Heart right ventricle (tissue), 16 donors: ENCODE measurements at places on chromosomes 5 and 9. TPM values are rescaled to one million over a fixed set of nuclear protein-coding genes. Genes with fewer than 3 reads are reported as not detected.
A peak's percentile ranks its signal among the peaks of the same experiment; 100 is the strongest.

GRCh38 chr5:112576298-112576925 is 157.3 kb upstream of the EPB41L4A start:
- peak; percentile 26 for DNase-seq

- no peak for DNase-seq
Observed at GRCh38 chr5:132233081-132233480, 5.4 kb upstream of the P4HA2 start.

The SPATA6L gene
- 1.5 TPM for total RNA-seq

- DNase-seq = no peak
Observed at GRCh38 chr9:69204849-69205248, 30.8 kb downstream of the TJP2 start.

DNA sequence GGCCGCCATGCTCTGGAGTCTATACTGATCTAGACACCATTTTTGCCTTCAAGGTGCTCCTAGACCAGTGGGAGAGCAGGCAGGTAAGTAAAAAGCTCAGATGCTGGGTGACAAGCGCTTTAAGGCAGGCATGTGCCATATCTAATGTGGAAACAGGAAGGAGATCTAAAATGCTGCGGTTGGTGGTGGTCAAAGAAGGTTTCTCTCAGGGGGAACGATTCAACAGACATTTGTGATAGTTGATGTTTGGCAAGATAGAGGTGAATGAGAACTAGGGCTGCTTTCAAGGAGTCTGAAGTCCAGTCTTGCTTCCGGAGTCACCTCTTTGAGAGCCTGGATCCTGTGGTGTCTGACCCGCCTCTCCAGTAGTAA is 146.2 kb upstream of the KLF4 start:
- DNase-seq = no peak

GRCh38 chr5:59328709-59329296 is 564.7 kb downstream of the PDE4D start:
- no peak for DNase-seq

DNA sequence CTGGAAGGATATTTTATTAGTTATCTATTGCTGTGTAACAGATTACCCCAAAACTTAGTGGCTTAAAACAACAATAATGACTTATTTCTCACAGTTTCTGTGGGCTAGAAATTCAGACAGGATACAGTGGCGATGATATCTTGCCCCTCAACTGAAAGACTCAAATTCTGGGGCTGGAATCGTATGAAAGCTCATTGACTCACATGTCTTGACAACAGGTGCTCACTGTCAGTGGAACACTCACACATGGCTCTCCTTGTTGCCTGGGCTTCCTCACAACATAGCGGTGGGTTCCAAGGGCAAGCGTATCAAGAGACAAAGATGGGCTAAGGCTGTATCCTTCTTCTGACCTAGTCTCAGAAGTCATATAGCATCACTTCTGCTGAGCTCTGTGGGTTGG is 3.7 kb upstream of the GNPDA1 start:
- DNase-seq = no peak

DNA sequence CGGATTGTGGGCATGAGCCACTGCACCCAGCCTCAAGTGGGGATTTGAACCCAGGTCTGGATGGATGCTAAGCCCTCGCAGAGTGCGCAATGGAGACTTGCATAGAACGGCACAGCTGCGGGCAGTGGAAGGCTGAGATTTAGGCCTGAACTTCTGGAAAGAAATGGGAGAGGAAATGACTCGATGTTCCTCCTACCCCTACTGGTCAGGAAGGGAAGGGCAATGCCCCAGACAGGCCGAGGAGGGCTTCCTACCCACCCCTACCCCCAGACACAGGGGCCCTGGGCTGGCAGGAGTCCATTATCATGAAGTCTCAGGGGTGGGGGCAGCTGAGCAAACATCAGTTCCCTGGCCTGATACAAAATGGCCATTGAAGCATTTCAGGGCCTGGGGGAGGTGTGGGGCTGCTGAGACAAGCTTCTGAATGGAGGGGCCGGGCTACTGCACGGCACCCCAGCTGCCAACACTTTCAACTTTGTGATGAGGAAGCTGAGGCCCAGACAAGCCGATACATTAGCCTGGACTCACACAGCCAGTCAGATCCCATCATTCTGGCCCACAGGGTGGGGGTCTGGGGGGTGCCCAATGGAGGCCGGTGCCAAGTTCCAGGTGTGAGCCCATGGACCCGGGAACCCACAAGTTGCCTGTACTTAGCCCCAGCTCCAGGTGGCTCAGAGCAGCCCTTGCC is 13.5 kb upstream of the WDR38 start:
- DNase-seq = no peak

DNA sequence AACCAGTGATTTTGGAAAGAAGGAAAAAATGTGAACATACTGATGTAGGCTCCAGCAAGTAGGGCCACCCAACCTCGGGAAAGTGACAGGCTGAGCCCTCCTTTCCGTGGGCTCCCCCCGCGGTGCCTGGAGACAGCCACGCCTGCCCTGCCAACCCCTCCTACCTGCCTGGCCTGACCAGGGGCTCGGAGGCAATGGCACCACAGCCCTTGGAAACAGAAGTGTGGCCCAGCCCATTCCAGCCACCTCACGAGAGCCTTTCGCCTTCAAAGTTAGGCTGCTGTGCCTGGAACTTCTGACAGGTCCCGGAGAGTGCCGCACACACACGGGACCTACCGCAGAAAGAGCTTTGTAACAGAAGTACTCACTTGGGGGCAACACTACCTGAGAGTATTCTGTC is 49.5 kb upstream of the LRRC14B start:
- no peak for DNase-seq

DNA sequence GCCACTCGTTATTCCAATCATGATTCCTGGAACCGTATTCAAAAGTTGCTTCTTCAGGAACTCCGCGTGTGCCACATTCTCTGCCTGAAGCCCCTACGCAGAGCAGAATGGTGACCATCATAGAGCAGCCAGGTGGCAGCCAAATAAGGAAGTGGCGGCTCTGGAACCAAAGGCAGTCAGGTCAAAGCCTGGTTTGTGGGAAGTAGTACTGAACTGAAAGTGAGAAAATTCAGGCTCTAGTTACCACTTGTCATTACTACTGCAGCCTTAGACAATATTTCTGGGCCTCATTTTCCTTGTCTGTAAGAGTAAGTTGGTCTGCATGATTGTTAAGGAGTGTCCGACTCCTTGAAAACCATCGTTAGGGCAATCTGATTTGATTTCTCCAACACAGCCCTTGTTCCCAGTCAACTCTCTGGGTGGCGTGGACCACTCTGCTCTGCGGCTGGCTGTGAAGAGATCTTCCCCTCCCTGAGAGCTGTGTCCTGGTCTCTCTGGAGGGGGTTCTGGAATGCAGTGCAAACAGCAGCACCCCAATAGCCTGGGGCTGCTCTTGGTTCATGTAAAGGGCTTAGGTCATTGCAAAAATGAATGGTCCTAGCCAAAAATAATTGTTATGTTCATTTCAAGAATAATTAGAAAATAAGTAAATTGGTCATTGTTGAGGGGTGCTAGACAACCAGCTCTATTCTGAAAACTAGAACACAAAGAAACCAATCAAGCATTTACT is 102.4 kb downstream of the MED27 start:
- no peak for DNase-seq

- no peak for DNase-seq
Observed at GRCh38 chr9:27340961-27341511, 44.1 kb upstream of the EQTN start.

DNA sequence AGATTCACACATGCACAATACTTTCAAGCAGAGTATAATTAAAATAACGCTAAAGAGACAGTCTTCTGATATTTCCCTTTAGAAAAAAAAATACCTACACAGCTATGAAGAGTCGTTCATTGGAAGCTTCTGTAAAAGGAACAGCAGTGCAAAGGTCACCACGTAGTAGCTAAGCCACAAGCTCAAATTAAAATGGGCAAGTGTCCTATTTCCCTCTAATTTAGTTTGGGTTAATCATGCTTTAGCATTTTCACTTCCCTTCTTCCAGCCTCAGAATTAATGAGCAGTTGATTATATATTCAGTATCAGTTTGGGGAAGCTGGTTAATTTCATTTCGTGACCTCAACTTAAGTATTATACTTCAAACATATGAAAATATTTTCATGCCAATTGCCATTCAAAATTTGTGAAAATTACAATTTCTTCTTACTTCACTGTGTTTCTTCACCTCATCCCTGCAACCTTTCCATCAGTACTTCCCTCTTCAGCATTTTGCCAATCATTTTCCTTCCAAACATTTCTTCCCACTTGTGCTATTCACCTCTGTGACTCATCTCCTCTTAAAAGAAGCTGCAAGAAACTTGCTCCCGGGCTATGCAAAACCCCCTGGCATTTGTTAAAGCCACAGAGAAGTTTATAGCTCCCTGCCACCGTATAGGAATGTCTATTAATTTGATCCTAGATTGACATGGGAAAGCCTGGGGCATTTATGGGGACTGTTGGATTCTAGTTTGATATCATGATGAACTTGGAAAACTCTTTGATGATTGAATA is 83.0 kb downstream of the DMRTA1 start:
- DNase-seq = no peak

- DNase-seq = no peak
Observed at GRCh38 chr5:149631506-149631905, 50.2 kb downstream of the ARHGEF37 start.

The KCTD16 gene
- total RNA-seq = 0.06 TPM

GRCh38 chr9:76693912-76694311 is 70.3 kb upstream of the PCA3 start:
- DNase-seq = no peak

- no peak for DNase-seq
Observed at GRCh38 chr9:99593610-99594009, 228.1 kb upstream of the NR4A3 start.

DNA sequence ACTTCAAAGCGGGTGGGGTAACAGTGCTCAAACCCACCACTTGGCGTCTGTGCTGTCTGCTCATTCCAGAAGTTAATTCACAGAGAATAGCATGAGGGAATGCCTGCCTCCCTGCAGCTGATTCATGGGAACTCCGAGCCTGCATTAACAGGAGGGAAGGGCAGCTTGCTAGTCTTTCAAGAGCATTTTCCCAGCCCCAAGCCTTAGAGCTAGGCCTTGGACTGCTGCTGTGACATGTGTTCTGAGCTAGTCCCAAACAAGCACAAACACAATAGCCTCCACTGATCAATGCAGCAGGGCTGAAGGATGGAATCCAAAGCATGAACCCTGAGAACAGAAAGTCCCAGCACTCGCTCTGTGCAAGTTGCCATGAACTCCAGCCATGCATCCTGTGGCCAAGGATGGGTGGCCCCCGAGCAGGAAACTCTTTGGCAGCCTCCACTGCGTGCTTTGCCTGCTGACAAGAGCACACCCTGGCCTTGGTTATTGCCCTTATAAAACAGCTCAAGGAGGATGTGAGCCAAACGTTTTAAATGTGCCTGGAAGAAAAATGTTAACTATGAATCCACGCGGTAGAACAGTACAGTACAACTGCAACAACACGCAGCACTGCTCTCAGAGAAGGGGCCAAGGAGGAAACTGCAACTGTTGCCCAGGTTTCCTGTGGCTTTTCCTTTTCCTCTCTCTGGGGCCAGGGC is 653.1 kb upstream of the KLF4 start:
- peak; percentile 72 for DNase-seq

The LCN1 gene
- total RNA-seq = not detected

- no peak for DNase-seq
Observed at GRCh38 chr5:107275333-107275732, 395.4 kb downstream of the EFNA5 start.

GRCh38 chr9:91119142-91119541 is 242.6 kb downstream of the AUH start:
- no peak for DNase-seq

DNA sequence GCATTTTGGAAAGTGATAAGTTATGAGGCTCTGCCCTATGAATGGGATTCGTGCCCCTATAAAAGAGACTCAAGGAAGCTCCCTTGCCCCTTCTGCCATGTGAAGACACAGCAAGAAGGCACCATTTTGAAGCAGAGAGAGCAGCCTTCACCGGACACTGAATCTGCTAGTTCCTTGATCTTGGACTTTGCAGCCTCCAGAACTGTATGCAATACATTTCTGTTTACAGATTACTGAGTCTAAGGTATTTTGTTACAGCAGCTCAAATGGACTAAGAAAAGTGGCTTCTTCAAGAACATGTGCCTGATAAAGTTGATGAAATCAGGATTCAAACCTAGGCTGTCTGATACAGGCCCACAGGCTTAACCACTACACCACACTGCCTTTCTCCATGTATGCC is 131.6 kb upstream of the MAP3K1 start:
- DNase-seq = no peak

GRCh38 chr9:96449845-96450612 is at the start of gene HABP4:
Gene HABP4 (plus strand): TSS chr9:96450169. CDS start chr9:96450280, 111 bp downstream.
- peak; percentile 98 for DNase-seq

The SOX30 gene
- 0.21 TPM for total RNA-seq

The TPPP gene
- 13.0 TPM for total RNA-seq

GRCh38 chr5:38670878-38671277 is 114.4 kb upstream of the LIFR start:
- DNase-seq = no peak

The ECSCR gene
- 30.4 TPM for total RNA-seq

DNA sequence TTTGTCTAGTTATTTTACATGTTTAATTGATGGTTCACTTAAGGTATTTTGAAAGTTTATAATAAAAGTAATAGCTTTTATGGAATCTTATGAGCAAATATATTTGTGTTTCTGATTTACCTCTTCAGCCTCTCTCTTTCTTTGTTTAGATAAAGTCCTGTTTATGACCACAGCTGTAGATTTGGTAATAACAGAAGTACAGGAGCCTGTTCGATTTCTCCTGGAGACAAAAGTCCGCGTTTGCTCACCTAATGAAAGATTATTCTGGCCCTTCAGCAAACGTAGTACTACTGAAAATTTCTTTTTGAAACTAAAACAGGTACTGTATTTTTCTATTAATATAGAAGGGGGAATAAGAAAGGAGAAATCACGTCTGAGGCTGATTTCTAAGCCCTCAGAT is 35.0 kb upstream of the GPR21 start:
- no peak for DNase-seq

The FRMD3 gene
- total RNA-seq = 121 TPM

DNA sequence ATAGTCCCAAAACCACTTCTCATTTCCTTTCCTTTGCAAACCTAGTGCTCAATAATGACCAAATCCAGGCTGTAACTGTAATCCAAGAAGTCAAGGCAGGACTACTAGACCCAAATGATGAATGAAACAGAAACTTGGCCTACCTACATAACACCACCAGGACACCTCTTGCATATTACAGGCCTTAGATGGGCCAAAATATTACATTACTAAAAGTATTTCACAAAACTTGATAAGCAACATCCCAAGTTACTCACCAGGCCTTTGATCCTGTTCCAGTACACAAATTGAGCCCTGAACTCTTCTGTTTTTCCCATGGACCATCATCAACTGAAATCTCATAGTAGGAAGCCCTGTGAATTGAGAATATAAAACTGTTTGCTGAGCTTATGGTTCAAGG is 34.8 kb downstream of the NADK2 start:
- DNase-seq = no peak

DNA sequence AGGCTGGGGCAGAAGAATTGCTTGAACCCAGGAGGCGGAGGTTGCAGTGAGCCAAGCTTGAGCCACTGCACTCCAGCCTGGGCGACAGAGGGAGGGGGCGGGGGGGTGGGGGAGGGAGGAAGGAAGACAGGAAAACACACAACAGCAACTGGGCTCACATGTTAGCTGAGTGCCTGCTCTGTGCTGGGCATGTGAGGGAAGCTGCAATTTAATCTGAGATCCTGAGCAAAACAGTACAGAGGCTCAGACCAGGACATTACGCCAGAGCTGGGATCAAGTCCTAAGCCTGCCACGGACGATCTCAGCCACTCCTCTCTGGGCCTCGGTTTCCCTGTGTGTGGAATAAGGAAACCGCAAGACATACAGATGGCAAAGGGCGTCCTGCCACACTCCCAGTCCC is 119.1 kb downstream of the VAV2 start:
- DNase-seq = no peak
